Breast epithelium (tissue), 4 donors: ENCODE measurements at places on chromosomes 5 and 9.

DNA sequence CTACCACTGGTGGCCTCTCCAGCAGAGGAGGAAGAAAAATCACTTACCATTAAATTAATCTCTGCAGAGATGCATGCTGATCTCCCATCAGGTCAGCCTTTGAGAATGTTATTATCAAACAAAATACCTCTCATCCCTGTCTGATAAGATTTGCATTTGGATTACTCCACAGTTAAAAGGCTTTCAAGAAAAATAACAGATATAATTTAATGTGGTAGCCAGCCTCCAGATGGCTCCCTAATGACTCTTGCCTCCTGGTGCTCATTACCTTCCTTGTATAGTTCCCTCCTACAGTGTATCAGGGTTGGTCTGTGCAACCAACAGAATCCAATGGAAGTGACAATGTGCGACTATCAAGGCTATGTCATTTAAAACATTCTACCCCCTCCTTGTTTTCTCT, 63.6 kb upstream of the TNPO1 start:
- H3K27ac ChIP-seq, result no peak overlapping the region
- no peak for DNase-seq
- no peak overlapping the region for H3K4me3 ChIP-seq
- no peaks in the 10 kb centered on the region for H3K36me3 ChIP-seq

DNA sequence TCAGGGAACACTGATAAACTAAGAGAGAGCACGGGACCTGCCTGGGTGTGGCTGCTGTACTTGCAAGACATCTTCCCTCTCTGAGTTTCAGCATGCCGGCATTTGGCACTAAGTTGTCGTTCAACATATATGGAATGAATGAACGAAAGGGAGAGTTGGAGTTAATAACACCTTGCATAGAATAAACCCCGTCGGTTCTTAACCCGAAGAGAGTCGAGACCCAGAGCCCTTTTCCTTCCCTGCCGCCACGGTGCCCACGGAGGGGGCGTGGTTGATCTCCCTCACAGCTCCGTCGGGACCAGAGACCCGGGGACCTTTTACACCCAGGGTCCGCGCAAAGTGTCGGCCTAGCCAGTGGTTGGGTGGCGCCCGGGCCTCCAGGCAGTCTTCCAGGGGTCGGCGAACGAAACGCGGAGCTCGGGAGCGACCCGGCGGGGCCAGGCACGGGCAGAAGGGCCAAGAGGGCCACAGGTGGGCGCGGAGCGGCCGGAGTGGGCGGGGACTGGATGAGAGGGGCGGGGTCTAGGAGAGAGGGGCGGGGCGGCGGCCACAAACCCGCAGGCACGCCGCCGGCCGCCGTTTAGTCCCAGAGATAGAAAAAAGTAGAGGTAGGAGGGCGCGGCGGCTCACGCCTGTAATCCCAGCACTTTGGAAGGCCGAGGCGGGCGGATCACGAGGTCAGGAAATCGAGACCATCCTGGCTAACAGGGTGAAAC, 735 bp upstream of the RPL26L1 start:
- H3K4me1 ChIP-seq, result peaks cover 8% of the 10 kb centered on the region
- no peaks in the 10 kb centered on the region for H3K27me3 ChIP-seq
- peak overlapping the region; percentile 95 for H3K4me3 ChIP-seq
- peak overlapping the region; percentile 90 for H3K27ac ChIP-seq
- no peak for DNase-seq

DNA sequence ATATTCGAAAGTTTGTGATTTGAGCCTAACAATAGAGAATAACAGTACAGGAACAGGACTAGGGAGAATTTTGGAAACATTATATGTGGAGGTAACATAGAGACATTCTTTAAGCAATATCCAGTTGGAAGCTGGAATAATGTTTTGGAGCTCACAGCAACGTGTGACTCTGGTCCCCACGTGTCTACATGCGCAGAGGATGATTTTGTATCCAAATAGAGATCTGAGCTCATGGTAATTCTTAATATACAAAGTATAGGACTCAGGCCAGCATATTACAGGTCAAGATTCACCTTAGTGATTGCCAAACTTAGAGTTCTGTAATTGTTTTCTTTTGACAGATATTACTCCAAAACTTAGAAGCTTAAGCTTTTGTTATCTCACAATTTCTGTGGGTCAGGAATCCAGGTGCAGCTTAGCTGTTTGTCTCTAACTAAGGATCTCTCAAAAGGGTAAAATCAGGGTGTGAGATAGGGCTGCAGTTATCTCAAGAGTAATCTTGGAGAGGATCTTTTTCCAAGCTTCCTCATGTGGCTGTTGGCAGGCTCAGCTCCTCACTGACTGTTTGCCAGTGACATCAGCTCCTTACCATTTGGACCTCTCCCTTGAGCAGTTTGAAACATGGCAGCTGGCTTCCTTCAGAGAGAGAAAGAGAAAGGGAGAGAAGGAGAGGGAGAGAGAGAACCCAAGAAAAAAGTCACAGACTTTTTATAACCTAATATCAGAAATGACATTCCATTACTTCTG, 272.0 kb upstream of the ZNF462 start:
- no peaks in the 10 kb centered on the region for H3K4me1 ChIP-seq
- no peak overlapping the region for H3K4me3 ChIP-seq
- H3K27me3 ChIP-seq, result no peaks in the 10 kb centered on the region
- H3K36me3 ChIP-seq, result no peaks in the 10 kb centered on the region
- H3K27ac ChIP-seq, result no peak overlapping the region
- no peak for DNase-seq

DNA sequence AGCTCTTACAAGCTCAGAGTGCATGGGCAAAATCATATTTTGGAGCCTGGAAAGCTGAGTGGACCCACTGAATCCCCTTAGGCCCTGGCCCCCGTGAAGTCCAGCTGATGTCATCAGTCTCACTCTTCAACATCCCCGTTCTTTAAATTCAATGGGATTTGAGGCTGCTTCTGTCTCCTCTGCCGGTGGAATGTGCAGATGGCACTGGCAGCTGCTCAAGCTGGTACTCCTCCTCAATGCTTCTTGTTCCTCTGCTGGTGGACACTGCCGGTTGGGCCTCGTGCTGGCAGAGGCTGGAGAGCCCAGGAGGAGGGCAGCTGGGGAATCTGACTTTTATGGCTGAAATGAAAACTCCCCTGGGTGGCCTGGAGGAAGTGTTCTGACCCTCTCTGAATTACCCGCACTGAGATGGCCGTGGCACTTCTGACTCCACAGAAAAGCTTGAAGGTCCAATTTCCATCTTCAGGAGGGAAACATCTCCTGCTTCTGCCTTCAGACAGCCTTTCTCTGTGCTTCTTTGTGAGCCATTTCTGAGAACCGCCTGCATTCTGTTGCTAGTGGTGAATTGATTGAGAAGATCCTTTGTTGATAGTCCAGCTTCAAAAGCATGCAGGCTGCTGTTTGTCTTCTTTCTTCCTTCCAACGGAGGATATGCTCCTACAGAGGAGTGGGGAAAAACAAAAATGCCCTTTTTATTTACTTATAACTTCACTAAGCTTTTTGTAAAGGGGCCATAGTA, 298.9 kb downstream of the TMEM38B start:
- no peaks in the 10 kb centered on the region for H3K4me1 ChIP-seq
- no peaks in the 10 kb centered on the region for H3K36me3 ChIP-seq
- no peak for DNase-seq
- H3K27ac ChIP-seq, result no peak overlapping the region
- no peaks in the 10 kb centered on the region for H3K27me3 ChIP-seq

GRCh38 chr9:136074706-136075105, 20.4 kb downstream of the NACC2 start:
- H3K27ac ChIP-seq, result no peak overlapping the region
- H3K4me3 ChIP-seq, result no peak overlapping the region
- no peaks in the 10 kb centered on the region for H3K36me3 ChIP-seq
- peaks cover 7% of the 10 kb centered on the region for H3K4me1 ChIP-seq
- no peaks in the 10 kb centered on the region for H3K27me3 ChIP-seq

GRCh38 chr5:6473284-6473683, 24.6 kb downstream of the UBE2QL1 start:
- H3K27ac ChIP-seq, result no peak overlapping the region
- H3K27me3 ChIP-seq, result no peaks in the 10 kb centered on the region
- H3K36me3 ChIP-seq, result no peaks in the 10 kb centered on the region
- DNase-seq, result no peak

DNA sequence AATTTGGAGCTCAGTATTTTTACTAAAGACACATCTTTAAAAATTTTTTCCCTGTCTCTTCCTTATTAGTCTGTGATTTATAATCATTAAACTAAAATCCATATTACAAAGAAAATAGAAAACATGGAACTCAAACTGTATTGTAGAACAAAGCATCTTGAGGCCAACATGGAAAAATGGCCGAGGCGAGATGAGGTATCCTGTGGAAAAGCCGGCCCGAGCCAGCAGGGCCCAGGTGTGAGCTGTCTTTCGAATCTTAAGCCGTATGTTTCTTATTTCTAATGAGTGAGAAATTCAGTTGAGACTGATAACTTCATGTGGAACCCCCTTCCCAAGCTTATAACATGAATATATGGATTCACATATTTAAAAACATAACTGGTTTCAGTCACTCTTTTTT, 170.4 kb upstream of the OTULINL start:
- DNase-seq, result no peak
- no peak overlapping the region for H3K4me3 ChIP-seq
- H3K27me3 ChIP-seq, result no peaks in the 10 kb centered on the region
- peak overlapping the region; percentile 49 for H3K27ac ChIP-seq
- H3K4me1 ChIP-seq, result no peaks in the 10 kb centered on the region

DNA sequence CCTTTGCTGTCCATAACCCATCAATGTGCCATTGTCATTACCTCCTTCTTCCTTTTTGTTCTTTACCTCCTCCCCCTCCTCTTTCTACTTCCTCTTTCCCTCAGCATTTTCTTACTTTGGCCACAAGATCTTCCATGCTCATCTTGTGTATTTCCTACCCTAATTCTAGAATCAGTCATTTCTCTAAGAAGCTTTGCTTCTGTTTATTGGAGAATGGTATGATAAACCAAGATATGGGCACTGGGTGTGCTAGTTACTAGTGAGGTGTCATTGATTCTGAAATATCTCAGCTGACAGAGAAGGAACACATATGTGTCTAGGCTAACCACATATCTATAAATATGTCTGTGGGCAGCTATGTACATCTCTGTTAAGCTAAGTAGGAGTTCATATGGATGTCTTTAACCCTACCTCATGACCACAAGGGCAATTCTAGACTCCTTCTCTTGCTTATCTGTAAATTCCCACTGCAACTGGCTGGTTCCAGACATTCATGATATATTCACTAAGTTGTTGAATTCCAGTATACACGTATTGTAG, 2051.3 kb upstream of the CDH9 start:
- DNase-seq, result no peak
- no peaks in the 10 kb centered on the region for H3K4me1 ChIP-seq
- no peaks in the 10 kb centered on the region for H3K36me3 ChIP-seq
- H3K4me3 ChIP-seq, result no peak overlapping the region

DNA sequence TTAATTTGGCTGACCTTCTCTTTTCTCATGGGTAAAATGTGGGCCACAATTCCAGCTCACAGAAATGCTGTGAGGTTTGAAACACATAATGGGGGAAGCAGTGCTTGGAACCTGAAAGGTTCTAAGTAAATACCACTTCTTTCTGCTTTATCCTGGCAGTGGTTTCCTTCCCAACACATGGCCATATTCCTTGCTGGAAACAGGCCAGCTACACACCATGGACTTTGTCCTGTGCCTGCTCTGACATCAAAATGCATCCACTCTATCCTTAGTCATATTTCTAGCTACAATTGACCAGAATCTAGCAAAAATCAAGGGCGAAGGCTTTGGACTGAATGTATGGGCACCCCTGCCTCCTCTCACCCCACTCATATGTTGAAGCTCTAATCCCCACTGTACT, 93.1 kb upstream of the TRPC7 start:
- DNase-seq, result no peak
- H3K4me1 ChIP-seq, result no peaks in the 10 kb centered on the region
- no peaks in the 10 kb centered on the region for H3K27me3 ChIP-seq
- H3K36me3 ChIP-seq, result no peaks in the 10 kb centered on the region
- H3K4me3 ChIP-seq, result no peak overlapping the region

GRCh38 chr9:117535973-117536372, 121.1 kb upstream of the ASTN2 start:
- no peaks in the 10 kb centered on the region for H3K27me3 ChIP-seq
- DNase-seq, result no peak
- H3K4me3 ChIP-seq, result no peak overlapping the region
- no peaks in the 10 kb centered on the region for H3K4me1 ChIP-seq
- no peak overlapping the region for H3K27ac ChIP-seq

DNA sequence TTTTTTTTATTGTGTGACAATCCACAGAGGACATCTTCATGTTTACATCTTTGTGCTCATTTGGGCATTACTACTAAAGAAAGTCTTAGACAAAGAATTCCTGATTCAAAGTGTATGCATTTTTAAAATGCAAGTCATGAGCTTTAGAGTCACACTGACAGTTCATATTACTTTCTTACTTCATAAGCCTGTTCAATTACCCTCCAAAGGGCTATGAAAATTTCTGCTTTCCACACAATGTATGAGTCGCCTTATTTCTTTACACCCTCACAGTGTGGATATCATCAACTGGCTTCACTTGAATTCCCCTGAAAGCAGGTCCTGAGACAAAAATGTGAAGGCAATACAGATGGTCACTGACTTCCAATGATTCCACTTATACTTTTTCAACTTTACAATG, 280.4 kb upstream of the PTGER4 start:
- no peaks in the 10 kb centered on the region for H3K4me1 ChIP-seq
- H3K27me3 ChIP-seq, result no peaks in the 10 kb centered on the region
- H3K36me3 ChIP-seq, result no peaks in the 10 kb centered on the region
- no peak for DNase-seq
- no peak overlapping the region for H3K4me3 ChIP-seq
- H3K27ac ChIP-seq, result no peak overlapping the region

DNA sequence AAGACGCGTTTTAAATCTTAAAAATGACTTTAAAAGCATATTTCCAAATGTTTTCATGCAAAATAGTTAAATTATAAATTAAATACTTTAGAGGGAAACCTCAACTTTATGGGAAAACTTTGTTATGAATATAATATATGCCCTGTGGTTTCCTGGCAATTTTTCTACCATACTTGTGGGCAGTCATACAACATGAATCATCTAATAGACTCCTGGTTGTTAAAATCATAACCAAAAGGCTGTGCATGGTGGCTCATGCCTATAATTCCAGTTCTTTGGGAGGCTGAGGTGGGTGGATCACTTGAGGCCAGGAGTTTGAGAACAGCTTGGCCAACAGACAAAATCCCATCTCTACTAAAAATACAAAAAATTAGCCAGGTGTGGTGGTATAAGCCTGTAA, 18.2 kb downstream of the ATP10B start:
- no peak for DNase-seq
- H3K4me1 ChIP-seq, result no peaks in the 10 kb centered on the region
- H3K27me3 ChIP-seq, result no peaks in the 10 kb centered on the region
- no peak overlapping the region for H3K4me3 ChIP-seq

- H3K27ac ChIP-seq, result no peak overlapping the region
- no peaks in the 10 kb centered on the region for H3K36me3 ChIP-seq
- no peak for DNase-seq
- H3K4me1 ChIP-seq, result no peaks in the 10 kb centered on the region
- no peaks in the 10 kb centered on the region for H3K27me3 ChIP-seq
These were observed 32.9 kb downstream of the PALM2AKAP2 start for GRCh38 chr9:109812818-109813281.

GRCh38 chr5:174523311-174524071, 200.9 kb upstream of the MSX2 start:
- no peak for DNase-seq
- H3K4me3 ChIP-seq, result no peak overlapping the region
- H3K4me1 ChIP-seq, result no peaks in the 10 kb centered on the region
- H3K27me3 ChIP-seq, result no peaks in the 10 kb centered on the region
- no peak overlapping the region for H3K27ac ChIP-seq
